ENCODE measurements at places on chromosomes 2 and 18. TPM values are rescaled to one million over a fixed set of nuclear protein-coding genes. Genes with fewer than 3 reads are reported as not detected.

DNA sequence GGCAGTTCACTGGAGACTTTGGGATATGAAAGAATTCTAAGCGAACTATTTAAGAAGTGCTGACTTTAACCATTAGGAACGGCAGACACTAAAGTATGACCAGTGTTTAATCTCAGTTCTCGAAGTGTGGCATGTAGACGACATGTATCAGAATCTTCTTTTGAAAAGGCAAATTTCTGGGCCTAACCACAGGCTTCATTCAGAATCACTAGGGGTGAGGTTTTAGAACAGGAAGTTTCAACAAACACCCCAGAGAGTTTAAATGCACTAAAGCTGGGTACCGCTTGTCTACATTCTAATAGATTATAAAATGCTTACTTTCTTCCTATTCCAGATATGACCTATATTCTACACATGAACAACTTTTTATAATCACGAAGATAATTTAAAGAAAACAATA, 180.3 kb downstream of the ANKRD44 start:
- no peaks in the 10 kb centered on the region for H3K27me3 ChIP-seq
- peaks cover 3% of the 10 kb centered on the region for H3K4me1 ChIP-seq
- no peak overlapping the region for H3K27ac ChIP-seq
- H3K4me3 ChIP-seq = no peak overlapping the region

GRCh38 chr2:127986548-127987079, 41.2 kb downstream of the SAP130 start:
- H3K4me3 ChIP-seq = no peak overlapping the region
- H3K27ac ChIP-seq = no peak overlapping the region
- peaks cover 12% of the 10 kb centered on the region for H3K36me3 ChIP-seq

The TUBA3D gene
- not detected for total RNA-seq

DNA sequence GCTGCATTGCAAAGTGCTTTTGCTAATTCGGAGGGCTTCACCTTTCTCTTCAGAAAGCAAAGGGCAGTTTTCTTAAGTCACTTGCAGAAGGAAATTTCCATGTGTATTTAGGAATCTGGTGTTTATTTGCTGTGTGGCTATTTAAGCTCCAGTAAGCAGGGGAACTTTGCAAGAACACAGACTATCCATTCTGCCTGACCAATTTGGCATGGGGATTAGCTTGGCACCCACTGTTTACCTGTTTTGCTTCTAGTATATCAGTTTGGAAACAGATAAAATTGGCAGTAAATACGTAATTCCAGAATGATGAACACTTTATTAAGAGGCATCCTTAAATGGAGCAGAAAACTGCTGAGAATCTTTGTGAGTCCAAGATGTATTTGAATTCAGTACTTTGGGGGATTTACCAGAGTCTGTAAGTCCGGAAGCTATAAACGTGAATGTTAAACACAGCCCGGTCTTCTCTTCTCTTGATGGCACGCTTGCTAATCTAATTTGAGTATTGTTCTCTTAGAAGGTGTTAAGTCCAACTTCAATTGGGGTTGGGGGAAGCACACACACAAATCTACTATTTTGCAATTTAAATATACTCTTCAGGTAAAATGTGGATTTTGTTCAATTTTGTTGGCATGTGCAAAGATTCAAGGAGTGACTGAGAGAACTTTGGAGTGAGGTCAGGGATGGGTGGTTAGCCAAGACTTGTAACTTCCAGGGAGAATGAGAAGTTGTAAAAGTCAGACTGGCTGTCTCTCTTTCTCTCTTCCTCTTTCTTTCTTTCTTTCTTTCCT, 650 bp downstream of the ACKR3 start:
- no peaks in the 10 kb centered on the region for H3K36me3 ChIP-seq
- DNase-seq = no peak
- peak overlapping the region; percentile 67 for H3K4me3 ChIP-seq
- H3K4me1 ChIP-seq = peaks cover 13% of the 10 kb centered on the region

DNA sequence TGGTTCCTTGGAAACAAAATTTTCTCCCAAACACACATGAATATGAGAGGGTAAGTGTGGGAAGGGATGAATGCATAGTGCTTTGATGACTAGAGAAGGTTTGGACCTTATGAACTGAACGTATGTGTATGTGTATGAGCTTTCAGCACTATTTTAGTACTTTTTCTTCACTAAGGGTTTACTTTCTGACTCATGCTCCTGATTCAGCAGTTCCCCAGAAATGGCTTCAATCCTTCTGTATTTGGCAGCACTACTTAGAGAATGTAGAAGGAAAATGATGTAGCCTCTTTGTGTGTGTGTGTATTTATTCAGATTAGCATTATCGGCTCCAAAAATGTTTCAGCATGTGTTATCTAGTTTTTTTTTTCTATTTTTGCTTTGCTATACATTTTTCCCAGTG, 22.2 kb downstream of the KCNJ3 start:
- no peaks in the 10 kb centered on the region for H3K27me3 ChIP-seq
- H3K4me1 ChIP-seq = no peaks in the 10 kb centered on the region
- no peaks in the 10 kb centered on the region for H3K36me3 ChIP-seq
- no peak overlapping the region for H3K27ac ChIP-seq
- no peak overlapping the region for H3K4me3 ChIP-seq
- DNase-seq = no peak

- H3K27ac ChIP-seq = no peak overlapping the region
- H3K4me3 ChIP-seq = no peak overlapping the region
- no peaks in the 10 kb centered on the region for H3K4me1 ChIP-seq
- DNase-seq = no peak
- H3K36me3 ChIP-seq = no peaks in the 10 kb centered on the region
Measured at GRCh38 chr18:68763083-68763482, 34.8 kb upstream of the CCDC102B start.

- no peak overlapping the region for H3K27ac ChIP-seq
- no peak overlapping the region for H3K4me3 ChIP-seq
- no peaks in the 10 kb centered on the region for H3K27me3 ChIP-seq
- H3K4me1 ChIP-seq = no peaks in the 10 kb centered on the region
Measured at GRCh38 chr2:20797096-20797495, 25.8 kb downstream of the LDAH start.
